Immature natural killer cell (primary cell): ENCODE measurements at places on chromosomes 16 and 17.

DNA sequence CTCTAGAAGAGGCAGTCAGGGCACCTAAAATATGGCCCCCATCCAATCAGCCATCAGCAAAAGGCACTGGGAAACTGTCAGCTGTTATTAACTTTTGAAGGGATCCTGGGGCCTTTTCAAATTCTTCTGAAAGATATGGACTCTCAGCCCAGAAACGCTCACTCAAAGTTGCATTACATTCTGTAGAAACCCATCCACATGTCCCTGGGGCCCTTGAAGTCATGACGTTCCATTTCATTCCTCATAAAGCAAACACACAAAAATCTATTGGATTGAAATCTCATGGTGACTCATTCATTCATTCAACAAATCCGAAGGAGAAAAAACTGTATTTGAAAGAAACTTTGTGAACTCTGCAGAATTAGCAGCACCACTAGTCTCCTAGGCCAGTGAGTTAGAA lies 215.3 kb downstream of the C16orf95 start:
- DNase-seq, result no peak

DNA sequence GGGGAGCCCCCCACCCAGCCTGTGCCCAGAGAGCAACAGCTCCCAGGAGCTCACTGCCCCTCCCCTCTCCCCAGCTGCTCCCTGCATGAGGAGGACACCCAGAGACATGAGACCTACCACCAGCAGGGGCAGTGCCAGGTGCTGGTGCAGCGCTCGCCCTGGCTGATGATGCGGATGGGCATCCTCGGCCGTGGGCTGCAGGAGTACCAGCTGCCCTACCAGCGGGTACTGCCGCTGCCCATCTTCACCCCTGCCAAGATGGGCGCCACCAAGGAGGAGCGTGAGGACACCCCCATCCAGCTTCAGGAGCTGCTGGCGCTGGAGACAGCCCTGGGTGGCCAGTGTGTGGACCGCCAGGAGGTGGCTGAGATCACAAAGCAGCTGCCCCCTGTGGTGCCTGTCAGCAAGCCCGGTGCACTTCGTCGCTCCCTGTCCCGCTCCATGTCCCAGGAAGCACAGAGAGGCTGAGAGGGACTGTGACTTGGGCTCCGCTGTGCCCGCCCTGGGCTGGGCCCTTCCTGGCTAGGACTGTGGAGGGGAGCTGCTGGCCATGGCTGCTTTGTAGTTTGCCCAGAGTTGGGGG lies 584 bp downstream of the TCAP start:
- DNase-seq, result no peak

DNA sequence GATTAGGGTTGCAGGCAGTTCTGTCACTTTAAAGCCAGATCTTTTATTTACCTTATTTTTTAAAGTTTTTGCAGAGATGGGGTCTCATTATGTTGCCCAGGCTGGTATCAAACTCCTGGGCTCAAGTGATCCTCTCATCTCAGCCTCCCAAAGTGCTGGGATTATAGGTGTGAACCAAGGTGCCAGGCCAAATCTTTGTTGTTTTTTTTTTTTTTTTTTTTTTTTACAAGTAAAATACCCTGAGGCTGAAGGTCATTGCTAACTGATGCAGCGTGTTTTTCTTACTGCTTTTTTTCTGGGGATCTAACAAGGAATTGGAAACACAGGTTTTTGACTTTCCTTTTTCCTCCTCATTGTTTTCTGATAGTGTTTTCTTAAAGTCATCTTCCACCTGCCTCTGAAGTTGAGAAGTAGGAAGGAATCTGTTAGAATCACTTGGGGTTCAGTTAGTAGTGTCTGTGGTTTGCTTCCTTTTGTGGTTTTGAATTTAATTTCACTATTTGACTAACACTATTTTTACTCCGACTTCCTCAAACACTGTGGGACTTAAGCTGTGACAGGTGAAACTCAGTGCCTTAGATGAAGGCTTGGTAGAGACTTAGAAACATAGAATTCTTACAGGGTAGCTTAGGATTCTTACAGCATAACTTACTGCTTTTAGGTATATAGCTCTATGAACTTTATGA lies 22.2 kb downstream of the CLTC start:
- DNase-seq, result peak; percentile 45

DNA sequence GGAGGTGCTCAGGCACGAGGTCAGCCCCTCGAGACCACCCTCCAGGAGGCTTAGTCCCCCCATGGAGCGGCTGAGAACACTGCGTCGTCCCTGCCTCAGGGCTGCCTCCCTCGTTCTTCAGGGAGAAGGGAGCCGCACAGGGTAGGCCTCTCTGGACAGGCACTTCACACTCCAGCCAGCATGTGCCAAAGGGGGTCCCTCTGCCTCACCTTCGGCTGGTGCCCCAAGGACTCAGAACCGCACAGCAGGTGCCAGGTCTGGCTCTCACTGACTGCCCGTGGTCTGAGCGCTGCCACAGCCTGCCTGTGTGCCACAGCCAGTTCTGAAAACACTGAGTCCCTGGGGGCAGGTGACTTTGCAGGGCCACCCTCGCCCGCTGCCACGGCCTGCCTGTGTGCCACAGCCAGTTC lies 7.1 kb downstream of the P2RX5 start:
- no peak for DNase-seq

- no peak for DNase-seq
Observed at GRCh38 chr16:86783636-86784626, 205.6 kb downstream of the FOXL1 start.

DNA sequence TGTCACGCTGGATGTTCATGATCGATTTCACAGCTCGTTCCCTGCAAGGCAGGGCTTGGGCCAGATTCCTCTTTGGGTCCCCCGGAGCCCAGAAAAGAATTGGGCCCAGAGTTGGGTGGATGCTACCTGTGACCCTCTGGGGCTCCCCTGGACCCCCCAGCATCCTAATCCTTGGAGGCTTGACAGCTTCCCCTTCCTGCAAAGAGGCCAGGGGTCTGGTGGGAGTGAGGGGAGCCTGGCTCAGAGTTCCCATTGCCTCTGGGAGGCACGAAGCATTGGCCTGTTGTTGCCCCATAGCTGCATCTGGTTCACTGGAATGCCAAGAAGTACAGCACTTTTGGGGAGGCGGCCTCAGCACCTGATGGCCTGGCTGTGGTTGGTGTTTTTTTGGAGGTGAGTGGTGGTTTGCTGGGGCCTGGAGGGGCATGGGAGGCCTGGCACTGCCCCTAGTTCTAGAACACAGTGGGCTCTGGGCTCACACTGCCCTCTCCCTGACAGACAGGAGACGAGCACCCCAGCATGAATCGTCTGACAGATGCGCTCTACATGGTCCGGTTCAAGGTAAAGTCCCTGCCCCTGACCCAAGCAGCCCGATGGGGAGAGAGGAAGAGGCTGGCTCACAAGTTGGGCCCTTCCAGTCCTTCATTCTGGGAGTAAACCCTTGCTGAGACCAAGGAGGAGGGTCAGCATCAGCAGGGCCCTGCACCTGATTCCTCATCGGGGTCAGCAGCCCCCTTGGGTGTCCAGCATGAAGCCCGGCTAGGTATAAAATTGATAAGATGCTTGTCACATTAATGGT lies 7.2 kb downstream of the CA7 start:
- no peak for DNase-seq

GRCh38 chr16:84599521-84600202 lies 18.2 kb downstream of the COTL1 start:
- DNase-seq, result peak; percentile 34

DNA sequence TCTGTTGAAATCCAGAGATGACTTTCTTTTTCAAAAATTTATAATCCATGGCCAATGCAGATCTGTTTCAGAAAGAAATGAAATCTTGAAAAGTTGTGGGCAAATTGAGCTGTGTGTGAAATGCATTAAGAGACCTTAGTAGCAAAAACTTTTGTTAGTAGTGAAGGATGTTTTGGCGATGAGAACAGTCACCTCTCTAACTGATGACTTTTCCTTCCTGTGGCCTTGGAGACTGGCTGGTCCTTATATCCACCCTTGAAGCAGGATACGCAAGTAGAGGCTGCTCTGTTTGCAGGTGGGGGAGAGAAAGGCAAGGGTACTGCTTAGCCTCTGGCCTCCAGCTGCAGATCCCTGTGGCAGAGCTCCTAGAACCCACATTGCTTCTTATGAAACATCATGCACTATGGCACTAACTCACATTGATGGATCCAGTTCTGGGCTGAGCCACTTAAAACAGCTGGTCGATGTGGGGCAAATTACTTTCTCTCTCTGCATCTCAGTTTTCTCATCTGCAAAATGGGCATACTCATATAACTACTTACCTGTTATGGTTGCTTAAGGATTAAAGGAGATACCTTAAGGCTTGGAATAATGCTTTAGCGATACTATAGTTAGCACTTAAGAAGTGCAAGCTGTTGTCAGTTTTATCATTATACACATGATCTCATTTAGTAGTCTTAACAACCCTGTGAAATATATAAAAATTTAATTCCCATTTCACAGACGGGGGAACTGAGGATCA lies 89.3 kb downstream of the SDR42E1 start:
- DNase-seq, result no peak

DNA sequence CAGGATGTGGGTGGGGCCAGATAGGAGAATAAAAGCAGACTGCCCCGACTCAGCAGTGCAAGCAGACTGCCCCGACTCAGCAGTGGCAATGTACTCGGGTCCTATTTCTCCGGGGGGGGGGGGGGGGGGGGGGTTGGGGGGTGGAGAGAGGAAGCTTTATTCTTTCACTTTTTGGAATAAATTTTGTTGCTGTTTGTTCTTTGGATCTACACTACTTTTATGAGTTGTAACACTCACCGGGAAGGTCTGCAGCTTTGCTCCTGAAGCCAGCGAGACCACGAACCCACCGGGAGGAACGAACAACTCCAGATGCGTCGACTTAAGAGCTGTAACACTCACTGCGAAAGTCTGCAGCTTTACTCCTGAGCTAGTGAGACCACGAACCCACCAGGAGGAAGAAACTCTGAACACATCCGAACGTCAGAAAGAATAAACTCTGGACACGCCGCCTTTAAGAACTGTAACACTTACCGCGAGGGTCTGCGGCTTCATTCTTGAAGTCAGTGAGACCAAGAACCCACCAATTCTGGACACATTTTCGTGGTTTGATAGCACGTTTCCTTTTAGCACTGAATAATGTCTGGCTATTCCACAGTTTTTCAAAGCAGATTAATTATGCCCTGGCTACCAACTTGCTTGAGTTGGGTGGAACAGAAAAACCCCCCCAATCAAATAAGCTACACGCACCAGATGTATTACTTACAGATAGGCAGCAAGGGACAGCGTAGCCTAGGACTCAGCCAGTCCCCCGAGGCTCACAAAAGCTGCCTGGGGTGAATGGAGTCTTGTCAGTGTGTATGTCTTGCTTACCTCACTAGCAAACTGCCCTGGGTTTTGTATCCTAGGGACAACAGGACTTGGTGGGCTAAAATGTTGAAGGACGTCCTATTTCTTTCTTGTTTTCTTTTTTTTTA lies 11.9 kb downstream of the FZD2 start:
- peak; percentile 48 for DNase-seq

DNA sequence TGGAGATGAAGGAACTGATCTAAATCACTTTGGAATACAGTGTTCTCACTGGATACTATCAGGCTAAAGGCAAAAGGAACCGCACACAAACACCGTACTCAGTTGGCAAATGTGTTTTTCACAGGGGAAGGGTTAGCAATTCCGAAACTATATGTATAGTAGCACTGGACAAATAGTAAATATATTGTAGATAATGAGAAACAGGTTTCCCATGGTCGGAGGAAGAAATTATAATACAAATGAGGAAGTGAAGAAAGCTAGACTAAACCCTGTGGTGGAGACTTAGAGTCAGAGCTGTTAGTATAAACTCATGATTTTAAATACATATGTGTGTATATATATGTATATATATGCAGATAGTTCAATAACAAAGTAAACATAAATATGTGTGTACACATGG lies 414.1 kb upstream of the SALL1 start:
- no peak for DNase-seq
